Stimulated activated CD4-positive, alpha-beta T cell treated with anti-CD3 and anti-CD28 coated beads, Interleukin-1b, Interleukin-23, amount 100 ng/mL, for 1 hour (primary cell): ENCODE measurements at places on chromosomes 2 and 18.

GRCh38 chr18:24397694-24398368 lies at the start of gene OSBPL1A:
Gene OSBPL1A, minus strand, starts transcription at chr18:24397824. Its CDS starts 20,291 bp downstream, at chr18:24377533.
- peak; percentile 57 for DNase-seq

GRCh38 chr2:70513738-70514137 lies 39.9 kb downstream of the TGFA start:
- DNase-seq, result no peak

- no peak for DNase-seq
These were observed 8.6 kb downstream of the ITPRID2 start for GRCh38 chr2:181900007-181900651.

- DNase-seq, result no peak
These were observed 163.1 kb upstream of the PID1 start for GRCh38 chr2:229434187-229434586.

- DNase-seq, result no peak
These were observed 107.9 kb downstream of the PRKCE start for GRCh38 chr2:45759310-45759851.

GRCh38 chr2:229586746-229587705 lies 127.3 kb downstream of the DNER start:
- DNase-seq, result no peak

DNA sequence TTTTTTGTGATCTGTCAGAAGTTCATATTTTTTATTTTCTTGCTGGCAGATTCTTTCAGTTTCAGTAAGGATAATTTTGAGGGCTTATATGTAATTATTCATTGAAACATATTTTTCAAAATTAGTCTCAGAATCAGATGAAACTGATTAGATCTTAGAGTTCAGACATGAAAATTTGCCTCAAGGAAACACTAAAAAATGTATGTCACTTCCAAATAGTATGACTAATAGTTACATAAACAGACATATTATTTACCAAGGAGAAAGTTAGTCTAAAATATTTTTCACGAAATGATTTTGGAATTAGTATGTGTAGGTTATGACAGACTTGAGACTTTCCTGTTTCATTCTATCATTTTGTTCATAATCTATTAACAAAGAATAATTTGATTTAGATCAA lies 628.6 kb downstream of the CCDC85A start:
- no peak for DNase-seq

DNA sequence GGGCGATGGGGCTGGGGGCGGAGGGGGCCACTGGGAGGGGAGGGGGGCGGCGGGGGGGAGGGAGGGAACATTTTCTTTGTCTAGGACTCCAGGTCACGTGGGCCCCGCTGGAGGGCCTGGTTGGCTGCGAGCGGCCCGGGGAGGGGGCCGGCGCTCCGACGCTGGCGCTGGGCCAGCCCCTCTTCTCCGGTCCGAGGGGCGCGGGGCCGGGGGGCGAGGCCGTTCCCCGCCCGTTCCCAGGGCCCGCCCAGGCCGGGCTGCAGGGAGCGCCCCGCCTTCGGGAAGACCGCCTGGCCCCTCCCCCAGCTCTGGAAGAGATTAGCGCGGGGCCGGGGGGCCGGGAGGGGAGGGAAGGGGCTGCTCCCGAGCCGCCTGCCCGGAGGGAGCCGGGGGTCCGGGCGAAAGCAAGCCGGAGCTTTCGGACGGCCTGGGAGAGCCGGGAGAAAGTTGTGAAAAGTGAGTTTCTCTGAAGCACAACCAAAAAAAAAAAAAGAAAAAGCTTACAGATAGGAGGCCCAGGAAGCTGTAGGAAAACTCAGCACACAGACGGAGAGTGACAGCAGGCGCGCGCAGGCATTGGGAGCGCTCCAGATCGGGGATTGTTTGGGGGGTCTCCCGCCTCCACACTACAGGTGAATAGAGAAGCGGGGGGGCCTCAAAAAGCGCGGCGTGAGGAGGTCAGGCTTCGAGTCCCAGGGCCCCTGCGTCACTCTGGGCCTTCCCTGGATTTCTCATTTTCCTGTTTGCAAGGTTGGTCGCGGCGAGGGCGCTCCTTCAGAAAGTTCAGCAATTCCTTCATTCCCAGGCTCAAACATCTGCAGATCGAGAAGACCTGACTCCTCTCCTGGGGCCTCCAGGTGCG lies 84.1 kb upstream of the POMC start:
- peak; percentile 34 for DNase-seq

- no peak for DNase-seq
These were observed 248.4 kb upstream of the MEIS1 start for GRCh38 chr2:66186537-66186936.
